ENCODE measurements at places on chromosomes 13 and 19.

DNA sequence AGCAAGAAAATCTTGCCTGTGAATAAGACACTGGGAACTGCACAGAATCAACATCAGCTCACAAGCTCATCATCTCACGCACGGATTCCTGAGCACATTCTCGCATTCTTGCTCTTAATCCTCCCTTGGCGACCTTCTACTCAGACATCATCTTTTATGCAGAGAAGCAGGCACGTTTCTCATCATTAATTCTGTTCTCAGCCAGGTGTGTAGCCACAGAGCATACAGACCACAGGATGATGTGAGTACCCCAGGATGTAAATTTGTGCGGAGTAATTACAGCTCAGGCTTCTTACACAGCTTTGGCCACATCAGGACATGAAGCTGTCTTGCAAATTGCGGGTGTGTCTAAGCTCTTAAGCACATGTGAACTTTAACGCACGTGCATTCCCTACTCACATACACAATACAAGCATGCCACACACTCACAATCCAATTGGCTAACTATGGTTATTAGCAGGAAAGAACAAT lies 36.5 kb upstream of the SACS start:
- peak; percentile 97 for DNase-seq

DNA sequence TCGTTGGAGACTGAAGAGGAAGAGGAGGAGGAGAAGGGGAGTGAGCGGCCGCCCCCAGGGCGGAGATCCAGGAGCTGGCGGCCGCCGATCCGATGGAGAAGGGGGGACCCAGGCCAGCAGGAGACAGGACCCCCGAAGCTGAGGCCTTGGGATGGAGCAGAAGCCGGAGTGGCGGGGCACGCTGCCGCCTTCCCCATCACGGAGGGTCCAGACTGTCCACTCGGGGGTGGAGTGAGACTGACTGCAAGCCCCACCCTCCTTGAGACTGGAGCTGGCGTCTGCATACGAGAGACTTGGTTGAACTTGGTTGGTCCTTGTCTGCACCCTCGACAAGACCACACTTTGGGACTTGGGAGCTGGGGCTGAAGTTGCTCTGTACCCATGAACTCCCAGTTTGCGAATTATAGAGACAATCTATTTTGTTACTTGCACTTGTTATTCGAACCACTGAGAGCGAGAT lies 1.8 kb downstream of the GADD45B start:
- peak; percentile 48 for DNase-seq

DNA sequence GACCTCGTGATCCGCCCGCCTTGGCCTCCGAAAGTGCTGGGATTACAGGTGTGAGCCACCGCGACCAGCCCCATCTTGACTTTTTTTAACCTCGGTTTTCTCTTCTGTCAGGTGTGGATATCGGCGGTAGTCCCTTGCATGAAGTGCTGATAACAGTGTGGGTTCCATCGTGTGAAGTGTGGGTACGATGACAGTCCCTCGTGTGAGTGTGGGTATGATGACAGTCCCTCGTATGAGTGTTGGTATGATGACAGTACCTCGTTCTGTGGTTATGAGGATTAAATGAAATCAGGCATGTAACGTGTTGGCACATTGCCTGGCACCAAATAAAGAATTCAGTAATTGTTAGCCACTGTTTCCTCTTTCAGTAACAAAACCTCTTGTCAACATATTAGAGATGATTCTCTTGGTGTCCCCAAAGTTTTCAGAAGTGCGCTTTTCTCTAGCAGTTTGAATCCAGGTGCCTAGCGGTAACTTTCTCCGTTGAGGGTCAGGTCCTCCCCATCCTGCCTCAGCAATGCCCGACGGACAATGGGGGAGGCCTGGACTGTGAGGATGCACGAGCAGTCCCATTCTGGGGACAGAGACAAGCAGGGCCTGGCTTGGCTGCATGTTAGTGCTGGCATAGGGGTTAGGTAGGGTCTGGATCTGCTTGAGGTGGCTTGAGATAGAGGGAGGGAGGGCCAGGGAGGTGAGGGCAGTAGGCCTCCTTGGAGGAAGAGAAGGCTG lies 15.3 kb downstream of the GATAD2A start:
- DNase-seq, result peak; percentile 51

DNA sequence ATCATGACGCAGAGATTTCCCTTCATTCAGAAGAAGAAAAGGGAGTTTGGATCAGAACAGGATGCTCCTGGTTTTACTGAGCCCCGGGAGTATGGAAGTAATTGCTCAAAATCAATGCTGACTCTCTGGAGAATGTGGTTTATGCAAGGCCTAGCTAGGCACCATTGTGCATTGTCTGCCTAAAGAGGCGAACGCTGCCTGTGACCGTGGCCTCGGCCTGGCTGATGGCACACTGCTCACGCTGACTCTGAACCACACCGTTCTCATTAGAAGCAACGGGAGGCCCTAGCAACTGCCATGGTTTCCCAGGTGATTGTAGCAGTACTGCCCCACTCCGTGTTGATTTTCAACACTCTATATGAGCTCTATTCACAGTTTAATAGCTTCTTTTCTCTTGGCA lies 41.7 kb upstream of the UBL3 start:
- no peak for DNase-seq

- DNase-seq, result peak; percentile 21
Measured at GRCh38 chr13:110580800-110581199, 19.3 kb upstream of the RAB20 start.

DNA sequence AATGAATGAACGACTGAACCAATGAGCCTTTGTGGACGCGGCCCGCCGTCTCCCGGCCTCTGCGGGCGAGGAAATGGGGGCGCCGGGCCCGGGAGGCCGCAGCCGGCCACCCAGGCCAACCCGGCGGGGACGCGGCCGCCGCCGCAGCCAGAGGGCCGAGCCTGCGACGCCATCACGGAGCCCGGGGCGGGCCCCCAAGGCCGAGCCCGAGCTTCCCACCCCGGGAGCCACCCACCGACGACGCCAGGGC lies 216 bp downstream of the SUGP2 start:
- DNase-seq, result no peak

DNA sequence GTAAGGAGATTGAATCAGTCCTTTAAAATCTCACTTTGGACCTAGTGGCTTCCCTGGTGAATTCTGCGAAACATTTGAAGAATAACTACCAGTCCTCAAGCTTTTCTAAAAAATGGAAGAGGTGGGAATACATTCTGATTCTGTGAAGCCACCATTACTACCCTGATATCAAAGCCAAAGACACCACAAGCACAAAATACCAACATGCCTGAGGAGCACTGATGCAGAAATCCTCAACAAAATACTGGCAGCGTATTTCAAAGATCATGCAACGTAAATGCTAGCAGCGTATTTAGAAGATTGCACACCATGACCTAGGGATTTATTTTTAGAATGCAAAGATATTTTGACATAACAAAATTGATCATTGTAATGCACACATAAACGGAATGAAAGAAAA lies 14.4 kb downstream of the ATP4B start:
- no peak for DNase-seq

DNA sequence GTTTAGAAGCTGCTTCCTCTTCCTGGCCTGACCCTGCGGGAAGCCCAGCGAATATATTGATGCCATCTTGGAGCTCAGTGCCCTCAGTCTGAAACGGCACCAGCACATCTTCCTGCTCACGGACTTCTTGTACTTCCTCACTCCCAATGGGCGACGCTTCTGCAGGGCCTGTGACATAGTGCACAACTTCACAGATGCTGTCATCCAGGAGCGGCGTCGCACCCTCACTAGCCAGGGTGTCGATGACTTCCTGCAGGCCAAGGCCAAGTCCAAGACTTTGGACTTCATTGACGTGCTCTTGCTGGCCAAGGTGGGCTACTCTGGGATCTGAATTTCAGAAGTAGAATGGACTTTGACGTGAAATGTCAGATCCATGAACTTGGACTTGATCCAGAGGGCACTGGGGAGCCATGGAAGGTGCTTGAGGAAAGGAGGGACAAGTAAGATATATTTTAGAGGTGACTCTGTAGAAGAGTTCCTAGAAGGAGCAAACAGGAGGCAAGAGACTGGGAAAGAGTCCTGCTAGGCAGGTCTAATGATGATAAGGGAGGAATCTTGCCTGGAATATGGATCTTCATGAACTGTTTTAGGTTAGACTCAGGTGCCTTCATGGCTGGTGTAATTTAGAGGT lies 38.4 kb upstream of the CYP4F8 start:
- DNase-seq, result no peak

- DNase-seq, result no peak
Measured at GRCh38 chr13:29567411-29567810, 28.1 kb downstream of the SLC7A1 start.

DNA sequence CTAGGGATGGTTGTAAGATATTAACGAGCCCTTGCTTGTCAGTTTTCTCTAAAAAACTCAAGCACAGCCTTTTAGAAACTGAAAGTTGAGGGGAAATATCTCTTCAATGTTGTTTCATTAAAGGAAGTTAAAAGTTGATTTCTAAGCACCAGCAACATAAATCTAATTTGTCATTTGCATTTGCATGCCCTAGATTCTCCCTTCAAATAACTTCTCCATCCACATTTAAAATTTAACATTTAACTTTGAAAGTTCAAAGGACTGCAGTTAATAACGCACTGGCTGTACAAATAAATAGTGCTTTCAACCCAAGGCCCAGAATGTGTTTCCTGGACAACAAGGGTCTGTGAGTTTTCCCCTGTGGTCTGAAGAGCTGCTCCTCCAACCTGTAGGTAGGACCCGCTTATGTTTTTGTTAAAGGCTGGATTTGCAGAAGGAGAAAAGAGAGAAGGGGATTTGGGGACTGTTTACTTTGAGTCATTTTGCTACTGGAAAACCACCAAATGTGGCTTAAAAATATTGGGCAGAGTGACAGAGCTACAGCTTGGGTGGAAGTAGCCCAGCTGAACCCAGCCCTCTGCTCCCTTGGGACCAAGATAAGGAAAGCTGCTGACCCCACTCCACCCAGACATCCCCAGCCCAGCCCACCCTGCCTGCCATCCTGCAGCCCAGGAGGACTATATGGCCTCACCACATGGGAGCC lies 39.8 kb downstream of the TNFRSF19 start:
- DNase-seq, result peak; percentile 52

DNA sequence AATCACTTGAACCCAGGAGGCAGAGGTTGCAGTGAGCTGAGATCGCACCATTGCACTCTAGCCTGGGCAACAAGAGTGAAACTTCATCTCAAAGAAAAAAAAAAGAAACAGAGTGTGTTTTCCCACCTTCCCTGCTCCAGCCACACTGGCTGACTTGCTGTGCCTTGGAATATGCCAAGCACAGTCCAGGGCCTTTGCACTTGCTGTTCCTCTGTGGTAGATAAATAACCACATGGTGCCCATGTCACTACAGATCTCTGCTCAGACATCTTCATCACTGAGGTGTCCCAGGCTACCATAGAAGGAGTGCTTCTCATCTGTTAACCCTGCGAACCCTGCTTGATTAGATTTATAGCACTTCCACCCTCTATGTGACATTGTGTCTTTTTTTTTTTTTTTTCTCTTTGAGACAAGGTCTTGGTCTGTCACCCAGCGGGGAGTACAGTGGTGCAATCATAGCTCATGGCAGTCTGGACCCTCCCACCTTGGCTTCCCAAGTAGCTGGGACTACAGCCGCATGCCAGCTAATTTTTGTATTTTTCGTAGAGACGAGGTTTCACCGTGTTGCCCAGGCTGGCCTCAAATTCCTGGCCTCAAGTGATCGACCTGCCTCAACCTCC lies 10.4 kb downstream of the SMARCA4 start:
- DNase-seq, result no peak

DNA sequence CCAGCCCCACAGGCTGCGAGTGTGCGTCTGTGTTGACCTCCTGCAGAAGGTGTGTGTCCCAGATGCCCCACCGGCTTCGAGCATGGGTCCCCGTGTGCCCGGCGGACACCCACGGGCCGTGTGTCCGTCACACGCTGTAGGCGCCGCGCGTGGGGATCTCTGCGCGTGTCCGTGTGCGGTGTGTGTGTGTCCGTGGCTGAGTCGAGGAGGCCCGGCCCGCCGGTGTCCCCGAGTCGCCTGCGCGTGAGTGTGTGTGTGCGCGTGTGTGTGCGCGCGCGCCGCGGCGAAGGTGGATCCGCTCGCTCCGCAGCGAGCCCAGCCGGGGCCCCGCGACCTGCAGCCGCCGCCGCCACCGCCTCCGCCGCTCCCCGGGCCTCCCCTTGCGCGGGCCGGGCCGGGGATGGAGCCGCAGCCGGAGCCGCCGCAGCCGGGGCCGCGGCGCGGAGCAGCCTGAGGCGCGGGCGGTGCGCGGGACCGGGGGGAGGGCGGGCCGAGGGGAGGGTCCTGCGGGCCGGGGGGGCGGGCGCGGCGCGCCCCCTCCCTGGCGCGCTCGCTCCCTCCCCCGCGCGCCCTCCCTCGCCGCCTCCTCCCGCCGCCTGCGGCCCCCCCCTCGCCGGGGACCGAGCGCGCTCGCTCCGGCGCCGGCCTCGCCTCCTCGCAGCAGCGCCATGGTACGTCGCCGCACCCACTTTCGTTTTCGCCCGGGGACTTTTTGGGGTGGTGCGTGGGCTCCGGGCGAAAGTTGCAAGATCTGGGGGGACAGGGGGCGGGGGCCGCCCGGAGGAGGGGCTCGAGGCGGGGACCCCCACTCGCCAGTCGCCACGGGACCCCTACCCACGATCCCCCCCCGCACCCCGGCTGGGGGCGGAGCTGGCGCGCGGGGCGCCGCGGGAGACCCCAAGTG lies 7.1 kb upstream of the NFIC start:
- DNase-seq, result peak; percentile 68

GRCh38 chr13:99811067-99811700 lies 160.4 kb downstream of the ZIC5 start:
- no peak for DNase-seq

DNA sequence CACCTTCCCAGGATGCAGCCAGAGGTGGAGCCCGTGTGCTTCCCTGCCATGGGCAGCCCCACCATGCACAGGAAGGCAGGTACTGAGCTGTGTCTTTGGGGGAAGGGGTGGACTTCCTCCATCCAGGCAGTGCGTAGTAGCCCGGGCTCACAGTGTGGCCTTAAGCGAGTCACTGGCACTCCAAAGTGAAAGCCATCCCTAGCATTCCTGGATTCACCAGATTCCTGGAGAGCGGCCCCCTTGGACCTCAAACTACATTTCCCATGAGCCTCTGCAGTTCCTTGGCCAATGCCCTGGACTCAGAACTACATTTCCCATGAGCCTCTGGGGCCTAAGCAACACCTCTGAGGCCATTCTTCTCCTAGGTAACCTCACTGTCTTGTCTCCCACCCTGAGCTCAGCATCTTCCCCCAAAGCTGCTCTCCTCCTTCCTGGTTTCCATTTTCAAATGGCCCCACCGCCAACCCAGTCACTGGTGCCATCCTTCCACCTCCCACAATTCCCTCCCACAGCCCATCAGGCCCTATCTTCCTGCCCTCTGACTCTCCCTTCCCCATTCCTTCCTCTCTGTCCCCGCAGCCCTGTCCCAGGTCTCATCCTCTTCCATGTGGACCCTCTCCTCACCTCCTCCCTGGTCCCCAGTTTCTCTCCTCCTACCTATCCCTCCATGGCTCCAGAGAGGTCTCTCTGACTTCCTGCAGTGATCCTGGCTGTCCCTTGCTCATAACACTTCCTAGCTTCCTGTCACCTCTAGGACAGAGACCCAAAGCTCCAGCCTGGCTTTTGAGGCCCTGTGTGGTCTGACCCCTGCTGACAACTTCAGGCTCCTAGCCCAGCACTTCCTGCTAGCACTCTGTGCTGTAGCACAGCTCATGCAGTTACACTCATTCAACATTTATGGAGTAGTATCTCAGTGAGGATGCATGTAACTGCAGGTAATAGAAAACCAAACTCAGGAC lies at the start of gene C19orf81:
Gene C19orf81, plus strand, starts transcription at position 13 of the 959 bp plus-strand sequence. Its CDS starts 0 bp downstream, at position 13.
- DNase-seq, result peak; percentile 26

GRCh38 chr13:86438034-86438433 lies 638.8 kb upstream of the SLITRK6 start:
- DNase-seq, result no peak
